Activated gamma-delta T cell (primary cell): ENCODE measurements at places on chromosomes 3 and 15.

GRCh38 chr3:127014536-127015281 is 31.8 kb downstream of the PLXNA1 start:
- no peak for DNase-seq

DNA sequence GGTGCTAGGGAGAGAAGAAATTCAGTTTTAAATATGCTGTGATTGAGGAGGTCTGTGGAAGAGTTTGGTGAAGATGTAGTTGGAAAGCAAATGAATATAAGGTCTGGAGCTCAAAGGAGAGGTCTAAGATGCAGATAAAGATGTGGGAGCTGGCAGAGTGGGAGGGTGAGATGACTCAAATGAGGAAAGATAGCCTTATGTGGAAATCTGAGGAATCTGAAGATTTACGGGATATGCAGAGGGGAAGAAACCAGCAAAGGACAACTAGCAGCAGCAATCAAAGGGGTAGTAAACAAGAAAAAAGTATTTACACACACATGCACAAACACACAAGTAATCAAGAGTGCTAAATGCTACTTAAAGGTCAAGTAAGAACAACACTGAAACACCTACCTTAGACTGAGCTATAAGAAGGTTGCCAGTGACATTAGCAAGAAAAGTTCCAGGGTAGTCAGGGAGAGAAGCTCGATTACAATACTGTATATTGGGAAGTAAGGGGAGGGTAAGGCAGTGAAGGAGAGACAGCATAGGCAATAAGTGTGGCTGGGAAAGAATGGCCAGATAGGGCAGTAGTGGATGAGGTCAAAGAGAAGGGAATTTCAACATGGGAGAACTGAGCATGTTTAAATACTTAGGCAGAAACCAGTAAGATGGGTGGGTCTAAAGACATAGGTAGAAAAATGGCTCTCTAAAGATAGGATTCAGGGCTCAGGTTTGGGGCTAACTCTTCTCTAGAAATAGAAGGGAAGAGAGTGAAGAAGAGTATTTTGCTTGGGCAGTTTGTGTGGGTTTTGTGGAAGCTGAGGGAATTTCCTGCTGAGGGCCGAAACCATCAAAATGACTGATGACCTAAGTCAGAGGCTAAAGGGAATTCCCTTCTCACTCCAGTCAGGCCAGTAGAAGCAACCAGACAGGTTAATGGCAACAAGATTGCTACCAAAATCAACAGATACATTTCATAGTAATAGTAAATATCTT is 8.9 kb downstream of the CMTM6 start:
- no peak for DNase-seq

GRCh38 chr3:58251631-58252035 is 14.0 kb downstream of the ABHD6 start:
- no peak for DNase-seq

GRCh38 chr3:15367059-15367458 is 34.7 kb upstream of the SH3BP5 start:
- no peak for DNase-seq

- DNase-seq = no peak
Measured at GRCh38 chr15:20346082-20346805, 195.4 kb downstream of the GOLGA6L6 start.

- DNase-seq = no peak
Measured at GRCh38 chr3:111246967-111247760, 175.5 kb downstream of the NECTIN3 start.

GRCh38 chr3:105832644-105833043 is 36.2 kb downstream of the CBLB start:
- DNase-seq = no peak

DNA sequence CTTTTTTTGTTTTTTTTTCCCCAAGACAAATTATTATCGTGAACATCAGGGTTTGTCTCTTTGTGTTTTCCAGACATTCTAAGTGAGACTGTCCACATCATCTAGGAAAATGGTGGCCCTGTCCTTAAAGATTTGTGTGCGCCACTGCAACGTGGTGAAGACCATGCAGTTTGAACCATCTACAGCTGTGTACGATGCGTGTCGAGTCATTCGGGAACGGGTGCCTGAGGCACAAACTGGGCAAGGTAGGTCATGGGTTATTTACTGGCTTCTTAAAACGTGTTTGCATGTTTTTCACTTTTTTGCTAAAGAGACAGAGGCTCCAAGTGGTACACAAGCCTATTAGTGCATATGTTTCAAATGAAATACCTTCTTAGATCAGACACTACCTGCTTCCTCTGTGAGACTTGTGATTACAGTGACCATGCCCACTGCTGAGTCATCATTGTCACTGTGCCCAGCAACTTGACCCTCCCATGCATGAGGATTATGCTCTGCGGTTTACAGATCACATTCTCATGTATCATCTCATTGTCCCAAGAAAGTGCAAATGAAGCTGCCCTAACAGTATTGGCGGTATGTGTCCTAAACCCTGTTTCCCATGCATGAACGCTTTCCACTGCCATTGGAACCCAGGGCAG is 395.2 kb upstream of the TPM1 start:
- no peak for DNase-seq

- DNase-seq = no peak
Measured at GRCh38 chr15:38477637-38478036, 23.7 kb downstream of the FAM98B start.

- no peak for DNase-seq
Measured at GRCh38 chr3:89932882-89933281, 825.5 kb downstream of the EPHA3 start.

DNA sequence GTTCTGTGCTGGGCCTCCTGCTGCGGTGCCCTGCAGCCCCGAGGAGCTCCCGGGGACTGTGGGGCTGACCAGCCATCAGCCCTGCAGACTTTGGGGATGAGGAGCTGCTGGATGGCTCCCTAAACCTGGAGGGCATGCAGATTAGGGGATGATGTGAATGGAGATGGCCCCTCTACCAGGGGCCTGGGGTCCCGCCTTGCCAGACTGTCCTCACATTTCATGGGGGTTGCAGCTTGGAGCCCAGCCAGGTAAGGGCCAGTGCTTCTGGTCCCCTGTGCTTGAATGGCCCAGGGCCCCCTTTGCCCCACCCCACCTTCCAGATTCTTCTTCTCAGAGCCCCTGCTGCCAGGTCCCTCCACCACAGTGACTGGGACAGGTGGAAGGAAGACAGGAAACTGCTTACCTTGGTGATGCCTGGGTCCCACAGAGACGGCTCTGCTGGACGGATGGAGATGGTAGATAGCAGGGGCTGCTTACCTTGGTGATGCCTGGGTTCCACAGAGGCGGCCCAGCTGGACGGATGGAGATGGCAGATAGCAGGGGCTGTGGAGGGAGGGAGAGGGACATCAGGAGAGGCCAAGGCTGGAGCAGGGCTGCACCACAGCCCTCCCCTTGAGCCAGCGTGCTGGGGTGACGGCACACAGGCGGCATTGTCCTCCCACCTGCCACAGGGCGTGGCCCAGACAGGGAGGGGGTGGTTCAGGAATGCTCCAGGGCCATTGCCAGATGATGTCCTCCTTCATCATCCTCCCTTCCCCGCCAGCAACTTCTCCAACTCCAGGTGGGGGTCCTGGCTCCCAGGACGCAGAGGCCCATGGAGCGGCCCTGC is at the start of gene SPTBN5:
SPTBN5 (minus strand) TSS at position 632 of the 829 bp plus-strand sequence; CDS start at position 76, 556 bp downstream.
- DNase-seq = no peak

- DNase-seq = no peak
Measured at GRCh38 chr15:53197426-53197839, 407.3 kb upstream of the ONECUT1 start.

DNA sequence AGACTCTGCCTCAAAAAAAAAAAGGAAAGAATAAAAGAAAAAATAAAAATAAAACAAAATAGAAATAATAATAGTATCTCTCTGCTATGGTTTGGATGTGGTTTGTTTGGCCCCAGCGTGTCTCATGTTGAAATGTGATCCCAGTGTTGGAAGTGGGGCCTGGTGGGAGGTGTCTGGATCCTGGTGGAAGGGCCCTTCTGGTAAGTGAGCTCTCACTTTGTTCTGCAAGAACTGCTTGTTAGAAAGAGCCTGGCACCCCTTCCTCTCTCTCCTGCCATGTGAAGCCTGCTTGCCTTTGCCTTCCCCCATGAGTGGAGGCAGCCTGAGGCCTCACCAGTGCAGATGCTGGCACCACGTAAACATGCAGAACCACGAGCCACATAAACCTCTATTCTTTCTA is 26.3 kb downstream of the TMEM44 start:
- no peak for DNase-seq

DNA sequence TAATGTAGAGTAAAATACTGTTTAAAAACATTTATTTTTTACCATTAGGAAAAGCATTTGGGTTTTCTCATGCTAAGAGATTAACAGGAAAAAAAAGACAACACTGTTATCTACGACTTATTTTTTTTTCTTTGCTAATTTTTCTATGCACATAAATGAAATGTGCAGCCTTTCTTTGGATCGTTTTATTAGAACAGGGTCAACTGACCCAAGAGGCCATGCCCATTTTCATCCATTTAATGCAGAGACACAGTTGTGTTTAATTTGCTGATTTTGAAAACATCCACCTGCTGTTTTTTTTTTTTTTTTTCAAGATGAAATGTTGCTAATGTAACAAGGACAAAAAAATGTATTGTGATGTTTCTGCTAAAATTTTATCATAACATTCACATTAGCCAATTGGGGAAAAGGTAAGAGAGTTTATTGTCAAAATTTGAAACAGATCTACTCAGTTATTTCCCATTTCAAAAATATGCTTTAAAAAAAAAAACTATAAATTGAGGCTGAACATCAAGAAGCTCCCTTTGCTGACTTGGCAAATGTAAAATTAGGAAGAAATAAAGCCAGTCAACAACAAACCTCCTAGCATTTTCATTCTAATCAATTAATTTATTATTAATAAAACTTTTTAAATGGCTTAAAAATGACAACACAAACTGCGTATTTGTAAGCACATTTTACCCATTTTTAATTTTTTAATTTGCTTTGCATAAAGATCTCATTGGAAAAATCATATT is 485.2 kb downstream of the ROBO2 start:
- DNase-seq = no peak

- DNase-seq = no peak
Measured at GRCh38 chr3:65351753-65352152, 664.0 kb upstream of the ADAMTS9 start.

DNA sequence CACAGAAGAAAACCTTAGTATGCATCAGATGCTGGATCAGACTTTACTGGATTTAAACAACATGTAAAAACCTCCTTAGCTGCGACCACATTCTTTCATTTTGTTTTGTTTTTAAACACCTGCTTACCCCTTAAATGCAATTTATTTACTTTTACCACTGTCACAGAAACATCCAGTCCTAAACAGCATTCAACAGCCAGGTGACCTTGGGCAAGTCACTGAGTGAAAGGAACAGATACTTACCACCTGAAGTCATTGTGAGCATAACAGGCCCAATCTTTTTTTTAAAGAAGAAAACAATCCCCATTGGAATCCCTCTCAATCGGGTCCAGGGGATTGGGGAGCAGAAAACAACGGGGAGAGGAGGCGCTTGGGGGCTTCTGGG is 390 bp downstream of the STARD5 start:
- no peak for DNase-seq

GRCh38 chr3:37766797-37767776 is 94.6 kb upstream of the CTDSPL start:
- no peak for DNase-seq

- no peak for DNase-seq
Measured at GRCh38 chr15:93217343-93217742, 128.3 kb upstream of the RGMA start.

GRCh38 chr15:82750831-82751180 is 41.1 kb upstream of the AP3B2 start:
- no peak for DNase-seq

- DNase-seq = no peak
Measured at GRCh38 chr15:59437142-59437816, 707 bp upstream of the FAM81A start.

GRCh38 chr15:98039596-98039995 is 79.1 kb downstream of the ARRDC4 start:
- no peak for DNase-seq

GRCh38 chr3:152555666-152556291 is 279.2 kb upstream of the P2RY1 start:
- DNase-seq = no peak

DNA sequence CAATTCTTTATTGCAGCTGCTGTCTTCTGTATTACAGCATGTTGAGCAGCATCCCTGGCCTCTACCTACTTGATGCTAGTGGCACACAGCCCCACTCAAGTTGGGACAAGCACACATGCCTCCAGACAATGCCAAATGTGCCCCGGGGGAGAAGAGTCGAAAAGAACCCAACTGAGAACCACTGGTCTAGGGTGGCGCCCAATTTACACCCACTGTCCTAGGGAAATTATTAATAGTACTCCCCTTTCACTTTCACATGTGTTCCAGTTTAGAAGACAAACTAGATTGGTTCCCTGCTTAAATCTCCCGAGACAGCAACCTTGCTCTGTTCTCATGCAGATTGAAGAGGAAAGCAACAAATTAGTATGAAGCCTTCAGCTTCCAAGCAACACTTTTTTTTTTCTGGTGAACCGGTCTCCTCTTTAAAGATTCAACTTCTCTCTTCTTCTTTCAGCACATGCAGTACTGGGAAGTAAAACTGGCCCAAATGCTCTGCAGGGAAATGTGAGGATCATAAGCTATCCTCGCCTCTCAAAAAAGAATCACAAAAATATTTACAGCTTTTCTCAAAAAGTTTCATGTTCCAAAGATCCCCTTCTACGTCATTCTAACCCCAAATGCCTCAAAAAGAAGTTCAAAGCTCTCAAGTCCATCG is 823.9 kb upstream of the CFAP20DC start:
- no peak for DNase-seq

DNA sequence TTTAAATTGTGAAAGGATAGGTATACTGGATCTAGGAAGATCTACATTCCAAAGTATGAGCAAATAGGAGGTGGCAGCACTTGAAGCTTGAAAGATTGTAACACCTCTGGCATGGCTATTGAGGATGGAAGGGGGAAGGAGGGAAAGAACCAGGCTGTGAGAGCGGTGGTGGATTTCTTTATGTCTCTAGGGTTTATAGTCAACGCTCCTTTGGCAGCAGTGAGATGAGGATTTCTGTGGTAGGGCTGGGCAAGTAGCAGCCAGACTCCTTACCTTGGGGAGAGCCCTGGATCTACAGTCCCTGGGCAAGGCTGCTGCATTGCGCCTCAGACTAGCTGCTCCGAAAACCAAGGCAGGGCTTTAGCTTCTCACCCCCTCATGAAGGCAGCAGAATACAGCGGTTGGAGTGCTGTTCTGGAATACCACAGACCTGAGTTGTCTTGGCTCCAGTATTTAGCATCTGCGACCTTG is 53.2 kb downstream of the MEF2A start:
- DNase-seq = no peak

DNA sequence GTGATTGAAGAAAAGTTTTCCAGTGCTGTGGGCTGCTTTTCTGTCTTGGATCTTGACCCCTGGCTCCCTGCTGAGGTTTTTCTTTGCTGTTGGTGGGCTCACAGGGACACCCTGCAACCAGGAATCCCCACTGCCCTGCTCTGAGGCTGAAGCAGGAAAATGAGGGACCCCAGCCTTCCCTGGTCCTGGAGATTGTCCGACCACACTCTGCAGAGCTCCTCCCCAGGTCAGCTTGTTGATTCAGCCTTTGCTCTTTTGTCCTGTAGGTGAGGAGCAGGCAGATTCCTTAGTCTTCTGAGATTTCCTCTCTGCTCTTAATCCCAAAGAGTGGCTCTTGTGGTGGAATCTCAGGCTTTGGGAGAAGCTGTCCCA is 194.5 kb downstream of the RPLP1 start:
- DNase-seq = no peak

GRCh38 chr15:73879426-73879825 is 6.1 kb downstream of the TBC1D21 start:
- no peak for DNase-seq

GRCh38 chr15:78083687-78084448 is 6.4 kb upstream of the TBC1D2B start:
- DNase-seq = no peak
